ENCODE measurements at places on chromosomes 16 and 17. TPM values are rescaled to one million over a fixed set of nuclear protein-coding genes. Genes with fewer than 3 reads are reported as not detected.

The SP6 gene
- 0.46 TPM for total RNA-seq

The MFSD11 gene
- 24.9 TPM for total RNA-seq

DNA sequence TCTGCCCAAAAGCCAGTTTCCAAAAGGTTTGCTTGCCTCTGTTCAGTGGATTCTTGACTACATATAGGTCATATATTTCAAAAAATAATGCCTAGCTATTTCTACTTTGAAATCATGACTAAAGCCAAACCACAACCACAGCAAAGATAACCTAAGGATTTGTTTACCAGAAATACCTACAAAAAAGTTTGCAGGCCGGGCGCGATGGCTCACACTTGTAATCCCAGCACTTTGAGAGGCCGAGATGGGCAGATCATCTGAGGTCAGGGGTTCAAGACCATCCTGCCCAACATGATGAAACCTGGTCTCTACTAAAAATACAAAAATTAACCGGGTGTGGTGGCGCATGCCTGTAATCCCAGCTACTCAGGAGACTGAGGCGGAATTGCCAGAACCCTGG lies 15.2 kb downstream of the CARHSP1 start:
- no peak for DNase-seq

The SDK2 gene
- 0.31 TPM for total RNA-seq
